ENCODE measurements at places on chromosomes 12 and 14.

DNA sequence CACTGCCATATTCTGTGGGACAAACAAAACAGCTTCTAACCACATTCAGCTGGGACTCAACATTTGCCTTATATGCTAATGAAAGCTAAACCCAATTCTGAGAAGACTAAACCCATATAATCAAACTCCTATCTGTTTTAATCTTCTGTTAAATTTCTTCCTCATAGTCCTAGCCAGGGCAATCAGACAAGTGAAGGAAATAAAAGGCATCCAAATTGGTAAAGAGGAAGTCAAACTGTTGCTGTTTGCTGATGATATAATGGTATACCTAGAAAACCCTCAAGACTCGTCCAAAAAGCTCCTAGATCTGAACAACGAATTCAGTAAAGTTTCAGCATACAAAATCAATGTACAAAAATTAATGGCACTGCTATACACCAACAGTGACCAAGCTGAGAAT is 157.1 kb downstream of the PHLDA1 start:
- no peak for DNase-seq

DNA sequence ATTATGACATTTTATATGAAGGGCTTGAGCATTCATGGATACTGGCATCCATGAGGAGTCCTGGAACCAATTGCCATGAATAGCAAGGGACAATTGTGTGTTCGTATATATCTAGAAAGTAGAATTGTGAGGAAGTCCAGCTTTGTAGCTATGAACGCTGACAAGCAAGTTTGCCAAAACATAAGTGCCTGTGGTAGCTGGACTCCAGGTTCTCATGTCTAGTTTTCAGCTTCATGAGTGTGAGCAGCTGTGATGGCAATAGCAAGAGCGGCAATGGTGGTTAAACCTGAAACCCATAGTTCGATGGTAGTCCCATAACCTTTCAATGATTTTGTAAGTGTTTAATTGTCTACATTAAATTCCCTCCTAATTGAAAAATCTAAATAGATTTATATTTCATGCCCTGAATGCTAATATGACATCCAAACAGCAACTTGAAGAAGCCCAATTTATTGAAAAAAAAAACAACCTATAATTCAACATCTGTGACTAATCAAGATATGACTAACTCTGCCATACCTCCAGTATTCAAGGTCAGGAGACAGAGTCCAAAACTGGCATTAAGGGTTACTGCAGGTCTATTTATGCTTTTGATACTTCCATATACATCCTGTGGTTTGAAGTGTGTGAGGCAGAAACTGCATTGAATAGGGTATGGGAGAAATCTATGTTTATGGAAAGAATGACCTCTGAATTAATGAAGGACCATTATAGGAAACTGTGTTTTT is 50.3 kb upstream of the PCED1B start:
- no peak for DNase-seq

DNA sequence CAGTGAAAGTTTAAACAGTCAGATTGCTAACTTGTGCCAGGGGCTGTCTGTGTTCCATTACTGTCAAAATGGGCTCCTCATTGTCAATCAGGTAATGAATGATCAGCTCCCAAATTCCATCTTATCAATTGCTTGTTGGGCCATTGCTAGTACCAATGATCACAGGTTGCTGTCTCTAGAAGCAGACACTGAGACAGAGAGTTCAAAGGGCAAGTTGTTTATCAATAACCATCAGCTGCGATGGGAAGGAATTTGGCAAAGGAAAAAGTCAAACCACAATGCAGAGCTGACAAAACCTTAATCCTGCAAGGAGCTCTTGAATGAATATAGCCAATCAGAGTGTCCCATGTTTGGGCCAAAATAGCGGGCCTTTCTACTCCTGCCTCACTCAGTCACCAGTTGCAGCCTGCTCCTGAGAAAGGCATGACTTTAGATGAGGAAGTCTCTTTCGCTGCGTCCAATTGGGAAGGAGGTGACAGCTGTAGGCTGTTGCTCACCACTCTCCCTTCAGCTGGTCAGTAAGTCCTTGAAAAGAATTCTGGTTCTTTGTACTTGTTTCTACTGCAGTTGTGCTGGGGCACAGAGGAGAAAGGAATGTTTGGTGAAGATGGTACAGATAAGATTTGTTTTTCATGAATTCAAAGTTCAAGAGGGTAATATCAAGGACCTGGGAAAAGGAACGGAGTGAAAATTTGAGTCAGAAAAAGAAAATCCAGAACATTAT is 179.2 kb upstream of the PDE3A start:
- DNase-seq, result no peak

DNA sequence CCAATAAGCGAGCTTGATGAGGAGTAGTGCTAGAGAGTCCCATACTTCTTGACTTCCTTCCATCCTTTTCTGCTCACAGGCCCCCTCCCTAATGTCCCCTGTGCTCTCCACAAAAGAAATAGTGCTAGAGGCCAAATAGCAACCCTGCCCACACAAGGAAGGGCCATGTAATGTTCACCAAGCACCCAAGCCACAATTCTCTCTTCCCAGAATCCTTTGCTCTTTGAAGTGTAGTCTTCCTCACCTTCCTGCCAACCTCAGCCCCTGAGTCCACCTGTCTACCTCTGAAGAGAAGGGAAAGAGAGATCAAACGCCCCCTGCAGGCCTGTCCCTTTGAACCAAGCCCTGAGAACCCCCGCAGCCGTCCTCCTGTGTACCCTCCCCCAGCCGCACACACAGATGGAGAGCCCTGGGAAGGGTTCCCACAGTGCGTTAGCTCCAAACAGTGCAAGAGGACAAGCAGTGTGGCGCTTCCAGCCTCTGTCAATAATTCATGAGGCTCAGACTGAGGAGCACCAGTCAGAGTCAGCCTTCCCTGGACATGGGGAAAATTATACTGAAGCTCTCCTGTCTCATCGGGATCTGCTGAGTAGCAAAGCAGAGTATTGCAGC is 1.9 kb upstream of the DHRS4 start:
- no peak for DNase-seq

DNA sequence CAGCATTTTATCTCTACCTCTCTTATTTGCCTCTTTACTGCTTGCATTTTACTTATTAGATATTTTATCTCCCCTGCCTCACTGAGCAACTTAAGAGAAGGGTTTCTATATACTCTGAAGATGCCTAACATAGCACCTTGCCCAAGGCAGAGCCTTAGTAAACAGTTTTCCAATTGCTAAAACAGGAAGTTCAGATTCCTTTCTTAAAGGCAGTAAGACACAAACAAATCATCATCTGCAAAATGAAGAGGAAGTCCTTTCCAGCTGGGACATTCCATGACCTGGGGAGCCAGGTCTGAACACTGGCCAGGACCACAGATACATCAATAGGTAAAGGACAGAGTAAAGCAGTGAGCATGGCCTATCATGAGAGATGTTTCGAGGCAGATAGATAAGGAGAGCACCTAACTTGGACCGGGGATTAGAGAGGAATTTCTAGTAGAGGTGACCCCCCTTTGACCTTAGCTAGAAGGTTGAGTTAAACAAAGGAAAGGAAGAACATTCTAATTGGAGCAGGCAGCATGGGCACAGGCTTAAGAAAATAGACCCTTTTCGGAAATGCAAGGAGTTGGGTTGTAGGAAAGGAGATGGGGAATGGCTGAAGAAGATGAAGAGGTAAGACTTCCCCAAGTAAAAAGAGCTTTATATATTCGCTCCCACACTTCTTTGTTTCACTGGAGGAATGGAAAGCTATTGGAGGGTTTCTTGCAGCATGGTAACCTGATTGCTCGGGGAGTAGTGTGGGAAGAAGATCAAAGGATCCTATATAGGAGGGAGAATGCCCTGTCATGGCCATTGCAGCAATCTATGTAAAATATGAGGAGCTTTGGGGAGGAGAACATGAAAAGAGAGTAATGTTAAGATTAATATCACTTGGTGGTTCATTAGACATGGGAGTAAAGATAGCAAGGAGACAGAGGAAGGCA is 94.8 kb downstream of the PHLDA1 start:
- no peak for DNase-seq

- DNase-seq, result no peak
These were observed 3.2 kb upstream of the SPTSSA start for GRCh38 chr14:34465069-34465859.

- no peak for DNase-seq
These were observed 276.1 kb upstream of the BTG1 start for GRCh38 chr12:92421701-92422100.

DNA sequence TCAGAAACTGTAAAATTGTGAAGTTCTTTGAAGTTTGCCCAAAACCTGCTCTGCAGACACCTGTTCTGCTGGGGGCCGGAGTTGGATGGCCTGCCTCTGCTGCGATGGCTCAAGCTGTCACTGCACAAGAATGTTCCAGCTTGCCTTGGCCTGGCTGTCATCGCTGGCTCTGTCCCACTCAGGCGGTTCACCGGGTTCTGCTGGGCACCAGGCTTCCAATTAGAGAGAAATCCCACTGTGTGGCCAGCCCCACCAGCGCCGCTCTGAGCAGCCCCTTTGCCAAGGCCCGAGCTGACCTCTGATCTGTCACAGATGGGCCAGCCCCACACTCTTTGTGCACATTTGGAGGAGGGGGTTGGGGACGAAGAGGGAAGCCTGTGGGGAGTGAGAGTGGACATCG is 71.7 kb upstream of the GPATCH2L start:
- no peak for DNase-seq

- DNase-seq, result no peak
These were observed 135.7 kb downstream of the CNTN1 start for GRCh38 chr12:40827683-40828592.

DNA sequence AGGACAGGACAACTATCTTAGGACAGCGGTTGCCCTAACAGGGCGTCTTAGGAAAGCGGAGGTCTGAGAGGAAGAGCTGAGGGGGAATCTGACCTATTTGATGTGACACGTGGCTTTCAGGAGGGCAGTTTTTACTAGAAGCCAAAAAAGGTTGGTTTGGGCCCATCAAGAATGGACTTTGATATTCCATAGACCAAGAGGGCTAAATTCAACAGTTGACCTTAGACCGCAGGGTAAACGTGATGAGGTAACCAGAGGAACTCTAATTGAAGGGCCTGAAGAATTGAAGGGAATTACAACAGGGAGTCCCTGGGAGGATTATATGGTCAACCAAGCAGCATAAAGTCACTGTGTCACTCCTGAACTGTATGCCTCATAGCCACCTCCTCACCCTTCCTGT is 11.5 kb downstream of the C1S start:
- DNase-seq, result no peak

- DNase-seq, result no peak
These were observed 92.8 kb downstream of the NINJ2 start for GRCh38 chr12:570435-570920.

DNA sequence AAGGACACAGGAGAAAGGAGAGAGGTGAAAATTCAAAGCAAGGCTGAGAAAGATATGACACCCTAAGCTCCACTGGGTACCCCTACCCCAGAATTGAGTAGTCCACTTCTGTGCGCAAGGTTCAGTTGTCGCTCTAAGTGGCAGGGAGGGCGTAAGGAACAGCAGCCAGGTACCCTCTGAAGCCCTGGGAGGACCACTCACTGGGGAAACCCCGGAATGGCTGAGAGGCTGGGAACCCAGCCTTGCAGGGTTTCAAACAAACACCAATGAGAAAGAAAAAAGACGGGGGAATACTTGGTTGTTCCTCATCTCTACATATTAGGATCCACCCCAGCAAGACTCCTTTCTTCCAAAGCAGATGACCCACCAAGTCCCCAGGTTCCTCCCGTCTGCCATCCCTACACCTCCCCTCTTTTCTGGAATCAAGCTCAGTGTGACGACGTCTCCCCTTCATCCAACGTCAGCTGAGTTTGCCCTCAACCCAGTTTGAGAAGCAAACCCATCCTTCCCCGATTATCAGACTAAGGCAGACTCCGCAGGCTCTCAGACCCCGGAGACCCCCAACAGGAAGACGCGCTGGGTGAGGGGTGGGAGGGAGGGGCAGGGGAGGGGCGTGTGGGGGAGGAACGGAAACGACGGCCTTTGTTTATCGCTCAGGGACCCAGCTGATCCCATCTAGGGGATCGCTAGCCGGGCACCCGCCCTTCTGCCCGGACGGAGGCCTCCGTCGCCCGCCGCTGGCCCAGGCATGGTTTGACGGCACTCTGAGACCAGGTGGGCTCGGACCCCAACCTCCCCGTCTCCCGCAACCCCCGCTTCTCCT is 795 bp downstream of the LMBR1L start:
- DNase-seq, result no peak

DNA sequence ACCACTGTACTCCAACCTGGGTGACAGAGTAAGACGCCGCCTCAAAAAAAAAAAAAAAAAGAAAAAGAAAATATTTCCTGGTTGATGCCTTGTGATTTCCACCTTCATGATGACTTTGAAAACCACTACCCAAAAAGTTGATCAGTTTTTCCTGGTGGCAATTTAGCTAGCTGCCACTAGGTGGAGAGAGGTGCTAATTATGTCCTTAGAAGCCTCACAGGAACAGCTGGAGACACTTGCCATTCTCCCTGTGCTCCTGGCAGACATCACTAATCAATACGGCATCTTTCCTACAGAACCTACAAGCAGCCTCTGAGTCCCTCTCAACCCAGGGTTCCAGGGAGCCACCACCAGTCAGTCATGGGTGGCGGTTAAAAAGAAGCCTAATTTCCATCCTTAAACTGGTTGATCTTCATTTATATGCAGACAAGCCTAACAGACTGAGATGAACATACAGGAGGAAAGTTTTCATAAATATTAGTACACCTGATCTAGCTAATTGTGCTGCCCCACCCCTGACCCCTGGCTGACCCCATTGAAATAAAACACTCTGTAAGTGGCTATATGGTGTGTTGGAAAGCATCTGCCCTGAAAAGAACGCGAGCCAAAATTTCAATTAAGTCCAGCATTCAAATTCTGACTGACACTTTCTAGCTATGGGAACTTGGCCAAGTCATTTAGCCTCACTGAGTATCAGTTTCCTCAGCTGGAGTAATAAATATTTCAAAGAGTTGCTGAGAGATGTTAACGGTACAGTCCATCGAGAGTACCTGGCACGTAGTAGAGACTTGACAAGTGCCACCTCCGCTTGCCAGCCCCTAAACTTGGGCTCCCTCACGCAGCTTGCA is 6.2 kb upstream of the OAS1 start:
- peak; percentile 20 for DNase-seq

DNA sequence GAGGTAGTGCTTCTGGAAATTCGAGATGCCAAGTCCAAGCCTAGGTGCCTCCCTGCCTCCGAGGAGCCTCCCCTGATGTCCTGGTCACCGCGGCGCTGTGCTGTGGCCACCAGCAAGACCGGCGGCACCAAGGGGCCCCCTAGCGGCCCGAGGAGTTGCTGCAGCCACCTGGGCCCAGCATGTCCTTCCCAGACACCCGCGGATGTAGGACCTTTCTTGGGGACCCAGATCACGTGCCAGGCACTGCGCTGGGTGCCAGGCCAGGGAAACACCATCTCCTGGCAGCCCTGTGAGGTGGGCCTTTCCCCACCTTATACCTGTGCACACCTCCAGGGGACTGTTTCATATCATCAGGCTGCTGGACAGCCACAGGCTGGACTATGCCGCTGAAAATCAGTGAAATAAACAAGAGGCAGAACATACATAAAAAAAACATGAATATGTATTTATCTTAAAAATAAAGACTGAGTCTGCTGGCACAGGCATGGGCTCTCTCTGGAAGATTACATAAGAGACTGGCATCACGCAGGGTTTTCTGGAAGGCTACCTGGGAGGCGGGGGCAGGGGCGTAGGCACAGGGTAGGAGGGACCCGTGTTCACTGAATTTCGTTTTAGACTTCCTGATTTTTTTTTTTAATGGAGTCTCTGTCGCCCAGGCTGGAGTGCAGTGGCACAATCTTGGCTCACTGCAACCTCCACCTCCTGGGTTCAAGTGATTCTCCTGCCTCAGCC is 15.9 kb upstream of the HHIPL1 start:
- no peak for DNase-seq
